Activated CD4-positive, alpha-beta T cell treated with anti-CD3 and anti-CD28 coated beads, Interleukin-2, amount 50 U/mL, for 1 hour (primary cell): ENCODE measurements at places on chromosomes 5 and 9.

DNA sequence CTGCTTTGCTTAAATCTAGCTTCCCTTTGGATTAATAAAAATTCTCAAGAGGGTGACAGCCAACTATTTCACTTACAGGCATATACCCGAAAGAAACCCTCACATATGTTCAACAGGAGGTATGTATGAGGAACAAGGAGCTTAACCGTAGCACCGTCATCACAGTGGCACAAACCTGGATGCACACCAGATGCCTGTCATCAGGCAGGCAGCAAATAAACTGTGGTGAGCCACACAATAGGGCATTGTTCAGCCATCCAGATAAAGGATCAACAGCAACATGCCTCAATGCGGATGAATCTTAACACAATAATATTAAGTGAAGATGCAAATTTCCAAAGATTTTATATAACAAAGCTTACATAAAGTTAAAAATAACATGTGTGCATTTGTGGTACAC, 5.5 kb upstream of the TNFSF15 start:
- DNase-seq = no peak

DNA sequence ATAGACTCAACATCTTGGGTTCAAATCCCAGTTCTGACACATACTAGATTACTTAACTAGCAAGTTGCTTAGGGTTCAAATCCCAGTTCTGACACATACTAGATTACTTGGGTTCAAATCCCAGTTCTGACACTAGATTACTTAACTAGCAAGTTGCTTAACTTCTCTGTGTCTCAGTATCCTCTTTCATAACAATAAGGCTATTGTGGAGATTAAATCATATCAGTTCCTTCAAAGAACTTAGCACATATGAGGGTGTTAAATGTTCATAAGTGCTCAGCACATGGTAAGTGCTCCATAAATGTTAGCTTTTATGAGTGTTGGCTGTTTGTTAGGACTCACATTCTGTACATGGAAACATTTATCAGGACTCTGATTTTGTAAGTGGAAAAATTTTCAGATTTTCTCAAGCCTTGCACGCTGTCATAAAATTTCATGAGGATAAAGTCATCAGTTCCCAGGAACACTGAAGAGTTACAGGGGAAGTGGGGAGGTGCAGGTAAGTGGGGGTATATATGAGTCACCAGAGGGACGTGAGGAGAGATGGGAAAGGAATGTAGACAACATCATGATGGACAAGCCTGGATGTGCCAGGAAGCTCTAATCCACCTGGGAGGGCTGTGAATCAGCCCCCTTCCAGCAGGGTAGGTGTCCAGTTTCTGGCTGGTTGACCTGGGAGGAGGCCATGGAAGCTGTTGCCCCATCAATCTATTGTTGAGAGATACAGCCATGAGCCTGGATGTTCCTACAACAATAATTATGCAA, 532.2 kb upstream of the WWC1 start:
- DNase-seq = no peak

DNA sequence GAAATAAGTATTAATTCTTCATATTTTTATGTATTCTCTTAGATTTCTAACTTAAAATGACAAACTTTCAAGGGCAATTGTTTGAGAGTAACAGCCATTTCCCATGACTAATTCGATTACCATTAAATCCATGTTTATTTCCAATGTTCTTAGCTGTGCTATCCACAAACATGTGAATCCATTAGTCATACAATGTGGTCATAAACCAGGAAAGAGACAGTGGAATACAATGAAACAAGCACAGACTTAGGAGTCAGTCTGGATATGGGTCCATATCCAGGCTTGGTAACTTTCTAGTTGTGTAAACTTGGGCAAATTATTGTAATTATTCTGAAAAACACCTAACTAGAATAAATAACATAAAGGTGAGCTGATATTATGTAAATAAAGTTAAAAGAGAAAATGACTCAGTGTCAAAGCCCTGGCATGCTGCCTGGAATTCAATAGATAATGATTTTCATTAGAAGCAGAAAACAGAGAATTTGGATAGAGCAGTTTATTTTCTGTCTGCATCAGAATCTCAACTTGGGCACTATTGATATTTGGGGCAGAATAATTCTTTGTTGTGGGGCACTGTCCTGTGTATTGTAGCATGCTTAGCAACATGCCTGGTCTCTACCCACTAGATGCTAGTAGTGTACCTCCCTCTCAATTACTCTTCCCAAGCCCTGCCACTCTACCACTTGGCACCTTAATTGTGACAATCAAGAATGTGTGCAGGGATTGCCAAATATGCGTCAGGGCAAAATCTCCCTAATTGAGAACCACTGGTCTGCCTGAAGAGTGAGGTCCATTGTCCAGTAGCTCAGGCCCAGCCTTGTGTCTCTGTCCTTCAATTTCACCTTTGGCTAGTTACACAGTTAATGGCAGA, 44.7 kb upstream of the SLC27A6 start:
- no peak for DNase-seq

DNA sequence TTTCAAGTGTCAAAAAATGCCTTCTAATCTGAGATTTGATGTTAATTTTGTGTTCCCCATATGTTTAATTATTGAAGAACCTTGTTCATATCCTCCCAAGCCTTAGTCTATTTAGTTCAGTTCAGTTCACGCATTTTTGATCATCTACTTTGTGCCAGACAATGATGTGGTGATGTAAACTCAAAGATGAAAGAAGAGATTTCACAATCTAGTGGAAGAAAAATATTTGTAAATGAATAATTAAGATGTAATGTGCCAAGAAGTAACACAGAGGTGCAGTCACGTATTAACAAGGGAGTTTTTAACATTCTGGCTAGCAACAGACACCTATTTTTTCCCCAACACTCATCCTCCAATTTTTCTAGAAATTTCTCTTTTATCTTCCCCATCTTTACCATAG, 22.1 kb upstream of the KIF2A start:
- DNase-seq = no peak

DNA sequence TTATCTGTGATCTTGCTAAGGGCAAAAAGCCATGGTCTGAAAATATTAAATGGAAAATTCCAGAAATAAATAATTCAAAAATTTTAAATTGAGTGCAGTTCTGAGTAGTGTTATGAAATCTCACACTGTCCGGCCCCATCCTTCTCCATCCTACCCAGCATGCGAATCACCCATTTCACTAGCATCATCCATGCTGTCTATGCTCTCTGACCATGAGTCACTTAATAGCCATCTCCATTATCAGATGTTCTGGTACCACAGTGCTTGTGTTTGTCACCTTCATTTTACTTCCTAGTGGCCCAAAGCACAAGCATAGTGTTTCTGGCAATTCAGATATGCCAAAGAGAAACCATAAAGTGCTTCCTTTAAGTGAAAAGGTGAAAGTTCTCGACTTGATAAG, 63.3 kb upstream of the SMC5 start:
- DNase-seq = no peak

GRCh38 chr5:76016258-76016657, 66.9 kb upstream of the SV2C start:
- no peak for DNase-seq

DNA sequence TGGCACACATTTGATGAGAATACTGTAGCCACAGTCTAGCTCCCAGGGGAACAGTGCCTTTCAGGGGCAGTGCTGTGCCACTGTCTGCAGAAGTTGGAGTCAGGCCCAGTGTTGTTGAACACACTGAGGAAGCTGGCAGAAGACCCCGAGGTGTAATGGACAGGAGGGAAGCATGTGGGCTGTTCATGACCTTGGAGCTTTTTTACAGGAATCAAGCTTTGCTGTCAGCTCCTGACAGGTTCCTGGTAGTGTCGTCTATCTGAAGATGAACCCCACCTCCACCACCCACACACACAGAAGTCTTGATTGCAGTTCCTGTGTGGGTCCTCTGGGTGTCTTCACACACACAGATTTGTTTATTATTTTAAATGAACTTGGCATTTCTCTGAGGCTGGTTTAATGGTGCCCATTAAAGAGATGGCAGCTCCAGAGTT, 40.3 kb upstream of the TNFAIP8 start:
- peak; percentile 50 for DNase-seq

DNA sequence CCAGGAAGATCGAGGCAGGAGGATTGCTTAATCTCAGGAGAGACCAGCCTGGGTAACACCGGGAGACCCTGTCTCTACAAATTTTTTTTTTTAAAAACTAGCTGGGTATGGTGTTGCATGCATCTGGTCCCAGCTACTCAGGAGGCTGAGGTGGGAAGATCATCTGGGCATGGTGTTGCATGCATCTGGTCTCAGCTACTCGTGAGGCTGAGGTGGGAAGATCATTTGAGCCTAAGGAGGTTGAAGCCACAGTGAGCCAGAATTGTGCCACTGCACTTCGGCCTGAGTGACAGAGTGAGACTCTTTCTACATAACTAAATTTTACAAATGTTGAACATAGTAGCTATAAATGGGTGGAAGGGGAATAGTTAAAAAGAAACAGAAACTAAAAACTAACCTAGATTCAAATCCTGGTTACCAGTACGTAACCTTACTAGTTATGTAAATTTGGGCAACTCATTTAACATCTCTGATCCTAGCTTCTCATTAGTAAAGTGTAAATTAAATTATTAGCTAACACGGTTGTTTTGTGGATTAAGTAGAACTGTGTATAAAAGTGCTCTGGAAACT, 41.7 kb downstream of the TMEM161B start:
- DNase-seq = no peak

- no peak for DNase-seq
Measured at GRCh38 chr5:67334373-67334772, 137.8 kb upstream of the CD180 start.

GRCh38 chr5:53303105-53303504, 177.3 kb upstream of the FST start:
- DNase-seq = no peak

GRCh38 chr5:90909940-90910339, 351.3 kb downstream of the ADGRV1 start:
- no peak for DNase-seq

GRCh38 chr5:120609570-120609969, 145.5 kb downstream of the PRR16 start:
- DNase-seq = no peak

DNA sequence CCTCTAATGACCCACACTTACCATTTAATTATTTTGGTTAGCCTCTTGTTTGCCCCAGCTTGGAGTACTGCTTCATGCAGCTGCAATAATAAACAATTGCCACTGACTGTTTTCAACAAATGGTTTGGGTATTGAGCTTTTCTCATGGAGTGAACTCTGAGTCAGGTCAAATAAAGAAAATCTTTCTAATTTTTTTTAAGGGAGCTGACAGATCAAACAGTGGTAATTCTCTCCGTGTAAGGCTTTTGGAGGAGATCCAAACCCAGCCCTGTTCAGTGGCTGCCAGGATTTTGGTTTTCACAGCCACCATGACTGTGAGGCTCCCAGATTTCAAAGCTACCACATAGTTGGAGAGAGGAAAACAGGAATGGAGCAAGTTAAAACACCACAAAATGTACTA, 110.7 kb upstream of the EFNA5 start:
- DNase-seq = no peak

DNA sequence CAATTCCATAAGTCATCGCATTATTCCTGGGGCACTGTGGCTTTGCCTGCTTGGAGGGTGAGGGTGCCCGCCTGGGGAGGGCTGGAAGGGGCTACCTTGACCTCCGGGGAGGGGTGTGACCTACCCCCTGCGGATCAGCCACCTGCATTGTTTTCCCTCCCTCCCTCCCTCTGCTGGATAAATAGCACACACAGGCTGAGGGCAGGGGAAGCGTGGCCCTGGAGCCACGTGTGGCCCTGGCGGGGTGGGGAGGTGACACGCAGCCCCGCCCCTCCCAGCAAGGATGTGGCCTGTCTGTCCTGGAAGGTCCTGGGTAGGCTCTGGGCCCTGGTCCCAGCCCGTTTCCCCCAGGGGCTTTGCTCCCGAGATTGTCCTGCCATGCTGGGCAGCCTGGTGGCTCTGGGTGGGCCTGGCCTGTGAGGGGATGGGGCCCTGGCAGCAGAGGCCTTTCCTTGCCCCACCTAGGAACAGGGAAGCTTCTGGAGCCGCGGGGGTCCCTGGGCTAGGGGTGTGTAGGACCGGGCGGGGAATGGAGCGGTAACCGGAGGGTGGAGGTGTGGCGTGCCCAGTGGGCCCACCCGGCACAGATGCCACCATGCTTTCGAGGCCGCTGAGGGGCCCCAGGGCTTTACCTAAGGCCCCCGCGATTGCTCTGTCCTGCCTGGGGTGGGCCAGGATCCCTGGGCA, 33.4 kb downstream of the RXRA start:
- no peak for DNase-seq

DNA sequence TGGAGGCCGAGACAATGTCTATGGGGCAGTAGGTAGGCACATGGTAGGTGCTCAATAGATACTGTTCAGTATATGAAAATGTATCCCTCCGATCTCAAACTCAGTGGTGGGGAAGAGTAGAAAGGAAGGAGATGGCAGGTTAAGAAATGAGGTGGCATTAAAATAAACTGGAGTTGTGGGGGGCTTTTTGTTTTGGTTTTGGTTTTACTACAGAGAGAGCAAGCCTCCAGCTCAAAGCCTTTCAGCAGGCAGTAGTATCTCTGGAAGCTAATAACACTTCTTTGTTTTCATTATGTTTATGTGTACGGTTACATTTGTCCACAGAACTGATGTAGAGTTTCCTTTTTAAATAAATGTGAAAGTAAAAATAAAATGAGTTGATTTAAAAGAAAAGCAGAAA, 8.6 kb downstream of the MFAP3 start:
- DNase-seq = no peak

DNA sequence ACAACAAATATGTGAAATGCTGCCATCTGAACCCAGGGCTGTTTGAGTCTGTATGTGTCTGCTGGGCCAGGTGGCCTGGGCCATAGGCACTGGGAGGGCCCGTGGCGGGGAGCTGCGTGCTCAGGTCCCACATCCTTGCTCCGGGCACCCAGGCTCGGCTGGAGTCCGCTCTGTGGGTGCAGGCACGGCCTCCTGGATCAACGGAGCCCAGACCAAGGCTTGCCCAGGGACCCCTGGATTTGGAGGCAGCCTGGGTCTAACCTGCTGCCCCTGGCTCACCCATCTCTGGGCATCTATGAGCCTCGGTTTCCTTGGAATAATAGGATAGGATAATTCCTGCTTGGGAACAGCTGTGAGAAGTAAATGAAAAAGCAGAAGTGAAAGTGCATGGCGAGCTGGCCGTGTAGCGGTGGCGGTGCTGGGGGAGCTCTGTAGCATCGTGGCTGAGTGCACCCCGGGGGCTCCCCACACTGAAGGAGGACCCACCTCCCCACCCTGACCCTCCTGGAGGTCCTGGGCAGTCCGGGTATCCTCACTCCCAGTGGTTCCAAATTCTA, 1.2 kb downstream of the CDHR2 start:
- DNase-seq = no peak

- DNase-seq = no peak
Measured at GRCh38 chr9:81664638-81665222, 24.6 kb downstream of the TLE1 start.

- no peak for DNase-seq
Measured at GRCh38 chr5:113031557-113031956, 55.0 kb downstream of the DCP2 start.

GRCh38 chr5:128673411-128673957, 135.4 kb upstream of the FBN2 start:
- DNase-seq = no peak
